ENCODE measurements at places on chromosomes 12 and 14.

DNA sequence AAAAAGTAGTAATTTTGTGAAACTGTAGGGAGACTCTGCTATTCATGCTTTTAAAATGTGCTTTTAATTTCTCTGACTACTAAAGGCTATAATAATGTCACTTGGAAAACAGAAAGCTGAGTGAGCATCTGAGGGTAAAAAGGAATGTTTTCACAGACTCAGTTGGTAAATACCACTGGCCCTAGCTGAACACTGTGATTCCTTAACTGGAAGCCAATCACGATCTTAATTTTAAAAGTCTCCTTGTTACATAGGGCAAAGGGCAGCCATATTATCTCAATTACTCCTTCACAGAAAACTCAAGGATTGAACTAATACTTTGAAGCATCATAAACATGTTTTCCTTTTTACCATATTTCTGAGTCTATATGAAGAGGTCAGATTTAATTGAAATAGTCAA, 41.9 kb downstream of the PAWR start:
- no peak for DNase-seq

GRCh38 chr14:100857233-100857922, 31.5 kb downstream of the MEG3 start:
- DNase-seq: no peak

DNA sequence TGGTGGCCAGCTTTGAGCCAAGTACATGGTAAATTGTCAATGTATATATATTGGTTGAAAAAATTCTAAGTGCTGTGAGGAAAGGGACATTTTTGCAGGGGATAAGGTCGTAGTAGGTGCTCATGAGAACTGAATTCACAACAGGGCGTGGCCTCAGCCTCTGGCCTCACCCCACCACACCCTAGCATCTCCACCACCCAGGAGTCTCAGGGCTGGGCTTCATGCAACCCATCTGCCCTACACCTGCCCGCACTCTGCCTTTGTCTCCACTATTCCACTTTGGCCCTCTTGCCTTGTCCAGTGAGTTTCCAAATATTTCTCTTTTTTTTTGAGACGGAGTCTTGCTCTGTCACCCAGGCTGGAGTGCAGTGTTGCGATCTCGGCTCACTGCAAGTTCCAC, 22.1 kb upstream of the AQP2 start:
- no peak for DNase-seq

GRCh38 chr14:102233081-102233480, 71.9 kb downstream of the MOK start:
- no peak for DNase-seq

DNA sequence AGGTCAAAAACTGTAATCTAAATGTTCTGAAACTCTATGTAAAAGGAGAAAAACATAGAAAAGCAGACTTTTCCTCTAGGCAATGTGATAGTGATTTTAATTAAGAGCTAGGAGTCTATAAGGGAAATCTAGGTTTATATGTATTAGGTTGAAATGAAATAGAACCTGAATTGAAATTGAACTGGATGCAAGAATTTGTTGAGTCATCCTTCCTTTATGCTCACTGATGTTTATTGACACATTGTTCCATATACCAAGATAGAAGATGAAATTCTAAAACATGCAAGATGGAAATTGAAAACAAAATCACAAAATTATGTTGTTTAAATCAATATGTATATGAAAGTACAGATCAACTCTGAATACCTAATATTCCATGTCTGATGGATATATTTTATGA, 170.4 kb upstream of the FLRT2 start:
- no peak for DNase-seq

DNA sequence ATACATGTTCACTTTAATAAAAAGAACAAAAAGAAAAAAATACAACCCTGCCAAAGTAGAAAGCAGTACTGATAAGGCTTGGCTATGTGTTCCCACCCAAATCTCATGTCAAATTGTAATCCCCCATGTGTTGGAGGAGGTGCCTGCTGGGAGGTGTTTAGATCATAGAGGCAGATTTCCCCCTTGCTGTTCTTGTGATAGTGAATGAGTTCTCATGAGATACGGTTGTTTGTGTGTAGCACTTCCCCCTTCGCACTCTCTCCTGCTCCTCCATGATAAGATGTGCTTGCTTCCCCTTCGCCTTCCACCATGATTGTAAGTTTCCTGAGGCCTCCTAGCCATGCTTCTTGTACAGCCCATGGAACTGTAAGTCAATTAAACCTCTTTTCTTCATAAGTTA, 59.9 kb downstream of the USP15 start:
- no peak for DNase-seq

DNA sequence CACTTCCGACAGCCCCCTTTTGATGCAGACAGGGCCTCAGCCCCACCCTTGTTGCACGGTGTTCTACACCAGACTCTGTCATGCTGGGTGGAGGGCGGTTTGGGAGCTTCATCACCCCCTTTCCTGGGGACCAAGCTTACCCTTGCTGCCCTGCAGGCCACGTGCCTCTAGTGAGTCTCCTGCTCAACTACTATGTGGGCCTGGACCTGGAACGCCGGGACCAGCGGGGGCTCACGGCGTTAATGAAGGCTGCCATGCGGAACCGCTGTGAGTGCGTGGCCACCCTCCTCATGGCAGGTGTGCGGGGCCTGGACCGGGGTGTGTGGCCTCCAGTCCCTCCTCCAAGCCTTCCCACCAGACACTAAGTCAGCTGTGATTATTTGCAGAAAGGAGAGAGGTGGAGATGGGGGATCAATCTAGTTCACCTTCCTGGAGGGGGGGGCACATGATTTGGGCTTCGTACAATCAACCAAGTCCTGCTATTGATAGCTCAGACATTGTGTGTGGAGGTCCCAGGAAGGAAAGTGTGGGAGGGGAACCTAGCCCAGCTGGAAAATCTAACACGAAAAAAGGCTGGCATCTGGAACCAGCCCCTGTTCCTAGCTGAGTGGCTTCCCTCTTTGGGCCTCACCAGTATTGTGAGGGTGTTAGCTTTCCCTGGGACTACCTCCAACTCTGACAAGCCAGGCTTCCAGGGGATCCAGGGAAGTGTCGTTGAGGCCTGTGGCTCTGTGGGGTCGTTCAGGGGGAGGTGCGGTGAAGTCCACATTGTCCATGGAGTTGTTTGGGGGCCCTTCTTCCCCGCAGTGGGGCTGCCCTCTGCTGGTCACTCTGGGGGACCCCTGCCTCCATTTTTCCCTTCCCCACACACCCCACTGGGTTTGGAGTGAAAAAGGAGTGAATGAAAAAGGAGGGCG, 1.6 kb downstream of the ANKRD33 start:
- DNase-seq: no peak

DNA sequence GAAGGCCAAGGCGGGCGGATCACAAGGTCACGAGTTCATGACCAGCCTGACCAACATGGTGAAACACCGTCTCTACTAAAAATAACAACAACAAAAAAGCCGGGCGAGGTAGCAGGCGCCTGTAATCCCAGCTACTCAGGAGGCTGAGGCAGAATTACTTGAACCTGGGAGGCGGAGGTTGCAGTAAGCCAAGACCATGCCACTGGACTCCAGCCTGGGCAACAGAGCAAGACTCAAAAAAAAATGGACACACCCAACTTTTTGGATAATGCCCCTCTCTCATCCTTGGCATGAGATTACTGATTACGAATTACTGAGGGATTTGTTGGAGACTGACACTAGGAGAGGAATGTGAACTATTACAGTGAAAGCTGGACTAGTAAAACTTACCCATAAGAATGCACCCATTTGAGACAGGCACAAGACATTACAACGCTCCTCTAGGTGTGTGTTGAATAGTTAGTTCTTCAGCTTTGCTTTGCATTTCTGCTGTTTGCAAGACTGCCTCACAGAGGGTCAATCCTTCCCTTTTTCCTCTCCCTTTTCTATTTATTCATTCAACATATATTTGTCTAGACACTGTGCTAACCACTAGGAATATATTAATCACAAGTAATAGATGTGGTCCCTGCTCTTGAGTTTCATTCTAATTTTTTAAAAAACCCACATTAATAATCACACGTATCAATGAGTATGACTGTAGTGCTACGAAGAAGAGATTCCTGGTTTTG, 46.0 kb upstream of the OR5AU1 start:
- DNase-seq: no peak

- DNase-seq: no peak
Measured at GRCh38 chr12:69897744-69898143, 72.7 kb downstream of the MYRFL start.

GRCh38 chr12:86228656-86229055, 27.5 kb downstream of the MGAT4C start:
- no peak for DNase-seq

- DNase-seq: no peak
Measured at GRCh38 chr12:21553329-21553675, 27.2 kb downstream of the SPX start.

- no peak for DNase-seq
Measured at GRCh38 chr14:104299993-104300761, 161.8 kb downstream of the KIF26A start.

GRCh38 chr14:56185992-56186391, 67.8 kb downstream of the PELI2 start:
- DNase-seq: no peak

- no peak for DNase-seq
Measured at GRCh38 chr12:126899926-126900792, 1366.8 kb upstream of the TMEM132C start.

DNA sequence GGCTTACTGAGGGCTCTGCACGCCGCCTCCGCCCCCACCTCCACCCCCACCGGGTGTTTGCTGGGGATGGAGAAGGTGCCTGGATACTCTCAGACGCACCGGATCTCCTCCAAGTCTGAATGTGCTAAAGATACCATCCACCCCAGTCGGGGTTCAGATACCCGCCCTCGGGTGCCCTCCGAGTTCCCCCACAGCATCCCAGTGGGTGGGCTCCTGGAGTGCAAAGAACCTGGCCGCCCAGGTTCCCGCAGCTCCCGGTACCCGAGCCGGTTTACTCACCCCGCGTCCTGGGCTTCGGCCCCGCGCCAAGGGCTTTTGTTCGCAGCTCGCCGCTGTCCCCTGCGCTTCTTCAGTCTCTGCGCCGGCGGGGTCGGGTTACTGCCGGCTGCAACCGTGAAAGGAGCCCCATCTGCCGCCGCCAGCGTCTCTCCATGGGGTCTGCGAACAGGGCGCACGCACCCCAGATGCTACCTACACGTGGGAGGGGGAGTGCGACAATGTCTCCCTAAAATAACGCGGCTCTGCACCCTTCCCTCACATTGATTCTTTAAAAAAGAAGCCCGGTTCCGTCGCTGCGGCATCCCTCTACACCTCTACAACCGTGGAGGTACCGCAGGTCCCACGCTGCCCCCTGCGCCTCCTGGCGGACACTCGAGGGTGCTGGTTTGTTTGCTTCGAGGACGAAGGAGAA, at the start of gene CCDC177:
CCDC177 (minus strand) TSS at position 609 of the 691 bp plus-strand sequence. CDS start 1,249 bp downstream, outside the sequence.
- peak; percentile 68 for DNase-seq

GRCh38 chr12:131137836-131138637, 184.3 kb downstream of the ADGRD1 start:
- DNase-seq: no peak

GRCh38 chr12:96078231-96079135, 43.1 kb upstream of the LTA4H start:
- no peak for DNase-seq

DNA sequence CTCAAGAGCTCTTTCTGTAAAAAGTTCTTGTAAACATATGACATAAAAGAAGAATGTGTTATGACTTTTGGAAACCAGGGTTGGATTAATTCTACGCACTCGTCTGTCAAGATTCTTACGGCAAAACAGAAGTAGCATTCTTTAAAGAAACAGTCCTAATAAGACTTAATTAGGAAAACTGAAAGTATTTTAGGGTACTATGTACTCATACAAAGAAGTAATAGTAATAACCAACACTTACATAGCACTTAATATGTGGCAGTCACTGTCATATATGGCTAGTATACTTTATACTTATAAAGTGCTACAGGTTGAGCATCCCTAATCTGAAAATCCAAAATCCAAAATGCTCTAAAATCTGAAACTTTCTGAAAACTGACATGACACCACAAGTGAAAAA, 72.9 kb upstream of the ST8SIA1 start:
- DNase-seq: no peak

GRCh38 chr12:116261525-116262100, 15.9 kb downstream of the MED13L start:
- no peak for DNase-seq

- DNase-seq: no peak
Measured at GRCh38 chr12:11877869-11878780, 192.6 kb upstream of the BCL2L14 start.

DNA sequence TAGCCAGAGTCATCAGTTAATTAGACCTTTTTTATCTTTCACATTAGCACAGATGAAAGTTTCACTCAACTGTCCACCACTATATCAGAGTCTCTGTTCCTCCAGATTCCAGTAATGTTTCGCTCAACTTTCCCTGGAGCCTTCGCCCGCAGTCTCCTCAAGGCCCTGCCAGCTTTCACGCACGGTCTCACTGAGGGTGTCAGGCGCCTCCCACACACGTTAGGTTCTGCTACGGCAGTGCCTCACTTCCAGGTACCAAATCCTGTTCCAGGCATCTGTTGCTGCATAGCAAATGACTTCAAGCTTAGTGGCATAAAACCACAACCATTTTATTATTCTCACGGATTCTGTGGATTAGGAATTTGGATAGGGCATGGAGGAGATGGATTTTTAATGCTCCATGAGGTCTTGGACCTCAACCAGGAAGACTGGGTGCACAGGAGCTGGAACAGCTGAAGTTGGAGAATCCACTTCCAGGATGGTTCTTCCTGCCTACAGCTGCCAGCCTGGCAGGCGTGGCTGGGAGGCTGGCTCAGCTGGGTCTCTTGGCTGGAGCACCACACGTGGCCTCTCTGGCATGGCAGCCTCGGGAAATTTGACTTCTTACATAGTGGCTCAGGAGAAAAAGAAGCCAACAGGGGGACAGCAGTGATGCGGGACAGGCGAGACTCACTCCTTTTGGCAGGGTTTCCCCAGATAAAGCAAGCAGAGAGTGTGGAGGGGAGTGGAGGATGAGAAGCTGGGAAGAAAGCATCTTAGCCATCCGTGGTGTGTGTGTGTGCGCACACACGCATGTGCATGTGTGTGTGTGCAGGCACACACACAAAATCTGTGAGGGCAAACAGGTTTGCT, 21.3 kb upstream of the BCDIN3D start:
- DNase-seq: no peak

GRCh38 chr12:111741235-111741812, 25.4 kb upstream of the ALDH2 start:
- DNase-seq: no peak

- no peak for DNase-seq
Measured at GRCh38 chr12:118188690-118189371, 52.9 kb downstream of the PEBP1 start.

Data from stimulated activated naive CD4-positive, alpha-beta T cell treated with Interleukin-2 at 50 U/mL for 16 hours (primary cell).